ENCODE measurements at places on chromosomes 3 and 15.

GRCh38 chr15:50929062-50929461, 20.6 kb downstream of the AP4E1 start:
- no peak for DNase-seq

- no peak for DNase-seq
Measured at GRCh38 chr3:53729618-53730017, 116.6 kb downstream of the CHDH start.

DNA sequence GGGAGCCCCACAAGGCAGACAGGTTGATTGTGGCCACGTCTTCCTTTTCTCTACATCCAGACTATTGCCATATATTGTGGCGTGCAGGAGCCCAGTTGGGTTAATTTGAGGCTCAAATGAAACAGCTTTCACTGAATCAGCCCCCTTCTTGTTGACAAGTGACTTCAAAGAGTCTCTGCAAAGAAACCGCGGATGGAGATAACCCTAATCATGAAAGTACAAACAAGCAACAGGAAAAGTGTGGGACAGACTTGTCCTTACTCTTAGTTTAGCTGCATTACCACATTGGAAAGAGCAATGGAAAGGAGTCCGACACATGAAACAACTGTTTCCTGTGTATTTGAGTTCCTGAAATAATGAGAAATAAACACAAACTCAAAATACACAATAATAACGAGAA, 3.3 kb downstream of the TMEM40 start:
- DNase-seq, result no peak

GRCh38 chr3:14905055-14905657, 42.2 kb upstream of the NR2C2 start:
- no peak for DNase-seq

DNA sequence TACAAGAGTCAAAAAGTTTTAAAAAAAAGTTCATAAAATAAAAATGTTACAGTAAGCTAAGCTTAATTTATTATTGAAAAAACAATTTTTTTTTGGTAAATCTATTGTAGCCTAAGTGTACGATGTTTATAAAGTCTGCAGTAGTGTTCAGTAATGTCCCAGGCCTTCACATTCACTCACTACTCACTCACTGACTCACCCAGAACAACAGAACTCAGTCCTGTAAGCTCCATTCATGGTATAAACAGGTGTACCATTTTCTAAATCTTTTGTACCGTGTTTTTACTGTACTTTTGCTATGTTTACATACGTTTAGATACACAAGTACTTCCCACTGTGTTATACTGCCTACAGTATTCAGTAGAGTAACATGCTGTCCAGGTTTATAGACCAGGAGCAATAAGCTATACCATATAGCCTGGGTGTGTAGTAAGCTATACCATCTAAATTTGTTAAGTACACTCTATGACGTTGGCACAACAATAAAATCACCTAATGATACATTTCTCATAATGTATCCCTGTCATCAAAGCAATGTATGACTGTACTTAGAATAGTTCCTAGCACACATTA, 41.2 kb upstream of the ZDHHC23 start:
- DNase-seq, result no peak

GRCh38 chr3:72182206-72182605, 397.3 kb upstream of the PROK2 start:
- no peak for DNase-seq

- no peak for DNase-seq
Measured at GRCh38 chr3:39972508-39972907, 163.1 kb downstream of the MYRIP start.

- DNase-seq, result no peak
Measured at GRCh38 chr15:74391582-74392450, 24.4 kb upstream of the CYP11A1 start.

DNA sequence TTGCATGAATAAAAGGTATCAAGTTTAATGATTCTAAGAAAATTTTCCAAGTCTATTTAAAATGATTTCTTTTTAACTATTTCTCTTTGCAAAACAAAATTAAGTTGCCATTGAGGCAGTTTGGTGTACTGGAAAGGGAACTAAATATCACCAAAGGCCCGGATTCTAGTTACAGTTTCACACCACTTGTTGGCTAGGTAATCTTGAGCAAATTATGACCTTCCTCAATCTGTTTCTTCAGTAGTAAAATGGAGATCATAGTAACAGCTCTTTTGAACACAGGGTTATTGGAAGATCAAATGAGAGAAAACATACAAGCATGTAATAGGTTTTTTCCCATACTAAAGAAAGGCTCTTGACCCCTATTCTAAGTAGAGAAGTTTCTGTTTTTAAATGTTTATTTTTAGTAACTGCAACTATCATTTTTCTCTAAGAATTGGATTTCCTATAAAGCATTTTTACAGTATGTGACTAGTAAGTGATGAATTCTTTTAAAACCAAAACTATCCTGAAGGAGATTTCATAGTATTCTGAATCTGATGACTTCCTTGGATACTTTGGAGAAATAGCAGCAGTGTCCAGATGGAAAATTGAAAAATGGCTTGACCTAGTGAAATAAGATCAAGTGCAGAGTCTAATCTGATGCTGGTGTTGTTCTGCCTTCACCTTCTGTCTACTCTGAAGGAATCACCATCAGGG, 15.7 kb downstream of the SCAANT1 start:
- DNase-seq, result no peak

DNA sequence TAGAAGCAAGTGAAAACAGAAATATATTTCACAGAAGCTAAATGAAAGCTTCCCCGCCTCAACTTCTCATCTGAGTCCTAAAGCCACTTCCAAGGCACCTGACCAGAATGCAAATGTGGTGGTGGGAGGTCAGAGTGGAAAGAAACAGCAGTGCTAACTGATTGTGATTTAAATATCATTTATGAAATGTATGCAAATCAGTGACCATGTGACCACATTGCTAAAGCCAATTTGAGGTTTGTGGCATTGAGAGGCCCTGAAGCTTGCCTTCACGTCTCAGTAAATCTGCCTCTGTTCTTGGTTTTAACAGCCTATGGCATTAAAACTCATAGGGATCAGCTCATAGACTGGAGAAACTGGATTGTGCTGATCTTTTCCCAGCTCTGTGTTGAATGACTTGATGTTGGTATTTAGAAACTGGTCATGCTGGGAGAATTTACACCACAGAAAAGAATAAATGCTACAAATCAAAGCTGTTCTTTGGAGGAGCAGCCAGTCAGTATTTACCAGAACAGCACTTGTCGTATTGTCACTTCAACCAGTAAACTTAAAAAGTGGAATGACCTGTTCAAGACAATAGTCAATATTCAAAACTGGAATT, 481.4 kb upstream of the ALCAM start:
- no peak for DNase-seq

GRCh38 chr15:48178648-48178931, 495 bp upstream of the MYEF2 start:
- no peak for DNase-seq

- DNase-seq, result no peak
Measured at GRCh38 chr3:175512700-175513099, 653.6 kb downstream of the NAALADL2 start.

- no peak for DNase-seq
Measured at GRCh38 chr3:151085889-151086483, 522 bp downstream of the MED12L start.

GRCh38 chr15:96924570-96924969, 594.1 kb downstream of the NR2F2 start:
- DNase-seq, result no peak

GRCh38 chr3:10560060-10560861, 54.9 kb upstream of the ATP2B2 start:
- DNase-seq, result no peak

GRCh38 chr3:128051459-128051836, 789 bp upstream of the SEC61A1 start:
- DNase-seq, result no peak

- DNase-seq, result no peak
Measured at GRCh38 chr3:55639896-55640765, 153.0 kb upstream of the WNT5A start.

- no peak for DNase-seq
Measured at GRCh38 chr3:112555535-112556170, 6.1 kb downstream of the ATG3 start.

- no peak for DNase-seq
Measured at GRCh38 chr15:29935296-29936004, 113.2 kb upstream of the TJP1 start.

- DNase-seq, result no peak
Measured at GRCh38 chr3:20185331-20185678, 701 bp downstream of the SGO1 start.

DNA sequence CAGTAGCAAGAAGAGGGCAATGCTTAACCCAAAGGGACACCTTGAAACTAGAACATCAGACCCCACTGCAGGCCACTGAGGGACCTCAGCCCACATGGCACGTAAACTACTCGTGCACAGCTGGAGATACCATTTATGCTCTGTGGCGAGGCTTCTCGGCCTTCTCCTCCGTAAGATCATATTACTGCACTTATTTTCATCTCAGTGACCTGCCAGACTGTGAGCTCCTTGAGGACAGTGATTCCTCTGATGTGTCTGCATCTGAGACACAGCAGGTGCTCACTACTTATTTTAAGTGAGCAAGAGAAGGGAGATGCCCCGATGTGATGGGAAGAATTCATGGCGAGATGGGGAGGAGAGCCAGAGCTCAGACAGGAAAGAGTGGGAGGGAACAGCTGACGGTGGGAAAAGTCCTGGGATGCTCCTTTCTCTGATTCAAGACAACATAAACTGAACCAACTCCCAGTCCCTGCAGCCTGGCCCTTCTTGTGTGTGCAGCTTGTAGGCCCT, 137.6 kb downstream of the RPLP1 start:
- no peak for DNase-seq

- no peak for DNase-seq
Measured at GRCh38 chr3:135458541-135459322, 506.8 kb upstream of the PPP2R3A start.

DNA sequence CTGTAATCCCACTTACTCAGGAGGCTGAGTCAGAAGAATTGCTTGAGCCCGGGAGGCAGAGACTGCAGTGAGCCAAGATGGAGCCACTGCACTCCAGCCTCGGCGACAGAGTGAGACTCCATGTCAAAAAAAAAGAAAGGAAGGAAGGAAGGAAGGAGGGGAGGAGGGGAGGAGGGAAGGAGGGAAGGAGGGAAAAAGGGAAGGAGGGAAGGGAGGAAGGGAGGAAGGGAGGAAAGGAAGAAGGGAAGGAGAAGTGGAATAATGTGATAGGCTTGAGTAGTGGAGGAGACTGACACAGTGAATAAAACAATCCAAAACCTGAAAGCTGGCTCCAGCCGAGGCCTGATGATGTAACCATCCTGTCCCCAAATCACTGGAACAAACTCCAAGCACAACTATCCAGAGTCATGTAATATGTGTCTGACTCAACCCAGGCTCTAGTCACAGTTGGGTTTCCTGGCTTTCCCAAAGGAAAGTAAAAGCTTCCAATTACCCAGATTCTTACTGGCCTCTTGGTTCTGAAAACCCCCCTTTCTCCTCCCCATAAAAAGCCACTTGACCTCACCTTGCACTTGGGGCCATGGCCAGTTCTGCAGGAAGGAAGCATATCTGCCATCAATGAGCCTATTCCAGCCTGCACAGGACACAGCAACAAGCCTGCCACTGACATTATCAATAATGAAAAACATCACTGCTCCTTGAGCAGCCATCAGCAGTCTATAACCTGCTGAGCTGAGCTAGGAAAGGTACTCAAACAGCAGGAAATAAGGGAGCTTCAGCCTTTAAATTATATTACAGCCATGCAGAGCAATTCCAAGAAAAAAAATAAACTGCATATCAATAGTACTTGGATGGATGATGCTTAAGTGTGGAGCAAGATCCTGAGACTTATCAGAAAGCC, 48.3 kb downstream of the MB21D2 start:
- DNase-seq, result no peak

All from activated gamma-delta T cell treated with anti-CD3 and anti-CD28 coated beads, Interleukin-2, amount 50 U/mL, for 16 hours (primary cell).